ENCODE measurements at places on chromosomes 7 and 10.

DNA sequence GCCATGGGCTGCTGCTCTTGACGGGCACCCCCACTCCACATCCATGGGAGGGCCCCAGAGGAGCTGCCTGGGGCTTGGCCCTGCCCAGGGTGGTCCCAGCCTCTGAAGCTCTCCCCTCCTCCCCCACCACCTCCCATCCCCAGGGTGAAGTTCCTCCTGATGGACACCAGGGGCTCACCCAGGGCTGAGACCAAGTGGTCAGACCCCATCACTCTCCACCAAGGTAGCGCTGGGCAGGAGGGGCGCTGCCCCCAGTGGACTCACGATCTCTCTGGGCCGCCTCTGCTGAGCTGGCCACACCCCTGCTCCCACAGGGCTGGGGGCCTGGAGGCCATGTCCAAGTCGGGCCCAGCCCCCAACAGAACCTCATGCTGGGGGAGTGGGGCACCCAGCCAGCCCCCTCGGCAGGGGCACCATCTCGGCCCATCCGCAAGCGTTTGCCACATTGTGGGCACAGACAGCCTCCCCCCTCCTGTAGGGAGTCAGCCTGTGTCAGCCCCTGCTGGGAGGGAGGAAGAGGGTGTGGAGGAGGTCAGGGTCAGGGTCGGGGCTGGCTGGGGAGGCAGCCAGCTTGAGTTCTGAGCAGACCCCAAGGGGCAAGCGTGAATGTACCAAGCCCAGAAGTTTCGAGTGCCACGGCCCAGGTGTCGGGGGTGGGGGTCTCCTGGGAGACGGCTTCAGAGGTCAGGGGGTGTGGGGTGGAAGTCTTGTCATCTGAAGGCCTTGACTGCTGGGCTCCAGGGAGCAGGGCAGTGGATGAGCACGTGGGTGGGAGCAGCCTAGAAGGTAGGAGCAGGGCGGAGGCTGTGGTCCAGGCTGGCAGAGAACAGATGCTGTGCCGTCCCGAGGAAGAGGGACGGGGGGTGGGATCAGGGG is 2.8 kb downstream of the UPK3B start:
- DNase-seq: no peak

DNA sequence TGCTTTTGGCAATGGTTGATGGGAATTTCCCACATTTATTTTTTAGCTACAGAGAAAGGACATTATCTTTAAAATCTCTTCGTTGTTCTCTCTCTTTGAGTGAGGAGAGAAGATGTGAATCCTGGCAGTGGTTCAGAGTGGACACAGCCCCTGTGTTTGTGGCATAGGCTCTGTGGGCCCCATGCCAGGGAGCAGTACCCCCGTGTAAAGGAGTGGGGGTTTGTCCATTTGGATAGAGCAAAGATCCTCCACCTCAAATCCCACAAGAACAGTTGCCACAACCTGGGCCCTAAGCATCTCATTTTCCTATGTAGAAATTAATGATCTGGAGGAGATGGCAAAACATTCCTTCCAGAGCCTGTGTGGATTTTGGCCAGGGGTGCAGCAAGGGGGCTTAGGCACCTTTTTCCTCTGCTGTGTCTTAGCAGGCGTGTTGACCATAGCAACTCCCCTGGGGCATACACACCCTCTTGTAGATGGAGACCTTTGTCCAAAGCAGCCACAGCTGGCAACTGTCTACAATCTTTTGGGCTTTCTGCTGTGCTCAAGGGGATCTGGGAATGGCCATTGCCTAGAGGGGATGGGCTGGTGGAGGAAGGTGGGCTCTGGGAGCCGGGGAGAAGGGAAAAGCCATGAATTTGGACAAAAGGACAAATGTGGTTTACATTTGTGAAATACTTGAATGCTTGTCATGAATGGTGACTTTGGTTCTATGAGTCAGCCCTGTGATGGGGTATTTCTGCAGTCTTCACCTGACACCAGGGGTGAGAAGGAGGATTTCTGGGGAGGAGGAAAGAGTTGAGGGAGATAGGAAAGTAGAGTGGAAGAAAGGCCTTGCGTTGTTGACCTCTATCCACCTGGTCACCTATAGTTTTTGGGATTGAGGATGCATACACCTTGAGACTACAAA is 92.0 kb downstream of the TCF7L2 start:
- no peak for DNase-seq

DNA sequence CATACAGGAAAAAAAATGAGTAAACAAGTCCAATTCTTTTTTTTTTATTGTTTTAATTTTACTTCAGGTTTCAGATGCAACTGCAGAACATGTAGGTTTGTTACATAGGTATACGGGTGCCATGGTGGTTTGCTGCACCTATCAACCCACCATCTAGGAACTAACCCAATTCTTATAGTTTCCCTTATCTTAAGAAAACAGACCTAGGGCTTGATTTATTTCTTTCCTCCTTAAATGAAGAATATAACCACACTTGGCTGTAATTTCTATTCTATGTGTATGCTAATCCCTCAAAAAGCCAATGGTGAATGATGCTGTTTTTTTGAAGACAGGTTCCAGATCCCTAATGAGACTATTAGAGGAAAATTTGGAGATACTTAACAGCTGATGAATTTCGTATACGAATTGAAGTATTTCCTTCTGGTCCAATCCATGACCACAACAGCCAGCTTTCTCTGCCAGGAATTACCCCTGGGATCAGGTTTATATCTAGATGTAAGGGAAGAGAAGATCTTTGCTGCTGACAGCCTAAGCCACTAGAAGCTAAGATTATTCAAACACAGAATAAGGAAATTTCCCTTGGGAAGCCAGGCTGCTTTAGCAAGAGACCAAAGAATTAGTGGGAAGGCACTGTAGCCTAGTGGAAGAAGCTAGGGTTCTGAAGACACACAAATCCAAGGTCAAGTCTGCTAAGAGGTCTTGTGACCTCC is 115.8 kb downstream of the INHBA start:
- no peak for DNase-seq

GRCh38 chr7:81013083-81013817 is 94.4 kb upstream of the SEMA3C start:
- no peak for DNase-seq

GRCh38 chr7:154789404-154789803 is 213.5 kb downstream of the PAXIP1 start:
- DNase-seq: no peak

All from ovary (tissue), 10 donors.